ENCODE measurements at places on chromosomes 6 and 20. TPM values are rescaled to one million over a fixed set of nuclear protein-coding genes. Genes with fewer than 3 reads are reported as not detected.

The CD83 gene
- 1.8 TPM for polyA plus RNA-seq

The DNAAF9 gene
- polyA plus RNA-seq = 18.5 TPM

The EEF1E1 gene
- 21.6 TPM for polyA plus RNA-seq

The TMEM244 gene
- polyA plus RNA-seq = not detected

The CYP39A1 gene
- 4.3 TPM for polyA plus RNA-seq

The TSHZ2 gene
- 6.5 TPM for polyA plus RNA-seq

The SHLD1 gene
- 6.5 TPM for polyA plus RNA-seq

The TNFAIP3 gene
- polyA plus RNA-seq = 25.3 TPM

GRCh38 chr6:77462359-77463307 lies 658 bp downstream of the HTR1B start:
- no peak for DNase-seq

GRCh38 chr6:142773859-142774648 lies 170.9 kb downstream of the HIVEP2 start:
- no peak for DNase-seq

DNA sequence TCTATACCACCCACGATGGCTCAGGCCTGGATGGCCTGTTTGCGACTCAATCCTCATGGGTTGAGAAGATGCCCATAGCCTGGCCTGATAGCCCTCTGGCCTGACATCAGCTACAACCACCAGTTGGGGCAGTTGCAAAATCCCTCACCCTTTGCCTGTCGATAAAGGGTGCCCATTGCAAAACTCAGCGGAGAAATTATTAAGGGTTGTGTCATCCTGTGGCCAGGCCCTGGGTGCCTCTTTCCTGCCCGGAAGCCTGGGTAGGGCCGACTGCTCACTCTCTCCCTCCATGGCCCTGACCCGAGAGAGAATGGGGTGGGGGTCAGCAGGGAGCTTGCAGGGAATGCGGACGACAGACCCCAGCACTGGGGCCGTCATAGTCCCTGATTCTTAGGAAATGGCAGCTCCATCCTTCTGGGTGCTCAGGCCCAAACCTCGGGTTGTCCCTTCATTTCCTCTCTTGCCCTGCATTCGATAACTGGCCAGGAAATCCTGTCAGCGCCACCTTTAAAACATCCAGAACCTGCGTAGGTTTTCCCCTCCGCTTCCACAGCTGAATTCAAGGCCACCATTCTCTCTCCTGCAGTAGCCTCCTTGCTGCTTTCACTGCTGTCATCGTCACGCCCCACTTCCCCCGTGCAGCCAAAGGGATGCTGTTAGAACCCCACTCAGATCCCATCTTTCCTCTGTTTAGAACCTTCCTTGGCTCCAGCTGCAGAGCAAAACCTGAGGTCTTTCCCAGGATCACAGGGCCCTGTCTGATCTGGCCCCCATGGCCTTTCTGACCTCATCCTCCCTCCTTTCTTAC lies 31.1 kb downstream of the CEBPB start:
- no peak for DNase-seq

DNA sequence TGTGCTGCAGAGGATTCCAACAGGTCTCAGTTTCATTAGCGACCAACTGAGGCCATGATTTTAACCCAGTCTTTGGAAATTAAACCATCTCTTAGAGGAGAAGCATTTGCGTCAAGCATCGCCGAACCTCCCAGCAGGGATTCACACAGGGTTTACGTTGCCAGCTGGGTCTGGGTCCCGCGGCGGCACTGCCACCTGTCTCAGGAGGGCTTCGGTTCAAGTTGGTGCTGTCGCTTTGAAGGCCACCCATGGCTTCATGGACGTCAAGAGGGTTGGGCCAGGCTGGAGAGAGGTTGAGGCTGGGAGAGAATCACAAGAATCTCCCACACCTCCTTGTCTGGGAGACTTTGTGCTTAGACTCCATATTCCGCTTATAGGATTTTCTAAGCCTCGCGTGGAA lies 43.0 kb upstream of the FRMD1 start:
- DNase-seq = no peak

DNA sequence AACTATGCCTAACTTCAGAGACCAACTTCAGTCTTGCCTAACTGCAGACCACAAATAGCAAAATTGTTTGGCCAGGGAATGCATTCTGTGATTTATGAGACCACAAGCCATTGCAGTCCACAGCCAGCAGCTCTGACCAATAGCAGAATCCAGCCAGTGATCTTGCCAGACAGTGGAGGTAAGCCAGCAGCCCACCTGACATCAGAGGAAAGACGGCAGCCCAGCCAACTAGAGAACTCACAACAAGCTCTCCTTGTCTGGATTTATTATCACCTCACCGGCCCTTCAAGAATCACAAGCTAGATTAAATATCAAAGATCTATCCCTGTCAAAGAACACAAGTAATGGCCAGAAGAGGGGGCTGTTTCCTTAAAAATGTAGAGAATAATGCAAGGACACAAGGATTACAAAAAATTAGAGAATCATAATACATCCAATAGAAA lies 66.5 kb upstream of the SLC35F1 start:
- DNase-seq = no peak

DNA sequence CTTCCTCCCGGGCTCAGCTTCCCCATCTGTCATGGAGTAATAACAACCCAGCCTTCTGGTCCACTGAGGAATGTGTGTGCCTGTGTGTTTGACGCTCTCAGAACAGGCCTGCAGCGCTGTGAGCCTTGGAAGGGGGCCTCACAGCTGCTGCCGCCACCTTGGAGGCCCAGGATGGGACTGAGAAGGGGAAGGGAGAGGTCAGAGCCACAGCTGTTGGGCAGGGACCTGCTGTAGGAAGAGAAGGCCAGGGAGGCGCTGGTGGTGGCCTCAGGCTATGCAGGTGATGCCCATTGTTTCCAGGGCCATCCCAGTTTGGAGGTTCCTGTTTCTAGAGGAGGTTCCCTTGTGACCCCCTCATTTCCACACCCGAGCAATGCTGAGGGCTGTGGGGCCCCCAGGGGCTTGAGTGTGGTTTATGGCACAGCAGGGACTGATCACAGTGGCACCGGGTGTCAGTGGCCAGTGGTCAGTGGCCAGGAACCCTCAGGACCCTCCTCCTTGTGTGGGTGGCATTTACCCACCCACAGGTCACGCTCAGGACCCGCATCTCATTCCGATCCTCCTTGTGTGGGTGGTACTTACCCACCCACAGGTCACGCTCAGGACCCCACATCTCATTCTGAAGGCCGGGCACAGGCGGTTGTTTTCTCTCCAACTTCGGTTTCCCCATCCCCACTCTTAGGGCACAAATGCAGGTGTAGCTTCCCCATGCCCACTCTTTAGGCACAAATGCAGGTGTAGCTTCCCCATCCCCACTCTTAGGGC lies 14.0 kb downstream of the TPD52L2 start:
- no peak for DNase-seq

DNA sequence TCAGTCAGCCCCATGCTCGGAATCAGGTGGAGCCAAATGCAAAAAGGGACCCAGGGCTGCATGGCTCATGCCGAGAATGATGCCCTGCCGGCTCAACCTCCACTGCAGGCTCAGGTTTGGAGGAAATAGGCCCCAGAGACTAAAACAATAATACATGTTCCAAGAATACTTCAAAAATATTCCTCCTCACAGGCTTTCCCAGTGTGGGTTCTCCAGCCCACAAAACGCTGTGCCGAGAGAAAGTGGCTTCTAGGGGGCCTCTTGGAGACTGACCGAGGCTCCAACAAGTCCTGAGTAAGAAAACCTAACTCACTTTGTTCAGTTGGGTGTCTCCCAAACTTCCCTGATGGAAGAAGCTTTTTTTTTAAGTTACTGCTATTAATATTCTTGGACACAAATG lies 73.9 kb downstream of the BANF2 start:
- DNase-seq = no peak

GRCh38 chr20:23596579-23597250 lies 9.0 kb downstream of the CST9 start:
- DNase-seq = no peak

DNA sequence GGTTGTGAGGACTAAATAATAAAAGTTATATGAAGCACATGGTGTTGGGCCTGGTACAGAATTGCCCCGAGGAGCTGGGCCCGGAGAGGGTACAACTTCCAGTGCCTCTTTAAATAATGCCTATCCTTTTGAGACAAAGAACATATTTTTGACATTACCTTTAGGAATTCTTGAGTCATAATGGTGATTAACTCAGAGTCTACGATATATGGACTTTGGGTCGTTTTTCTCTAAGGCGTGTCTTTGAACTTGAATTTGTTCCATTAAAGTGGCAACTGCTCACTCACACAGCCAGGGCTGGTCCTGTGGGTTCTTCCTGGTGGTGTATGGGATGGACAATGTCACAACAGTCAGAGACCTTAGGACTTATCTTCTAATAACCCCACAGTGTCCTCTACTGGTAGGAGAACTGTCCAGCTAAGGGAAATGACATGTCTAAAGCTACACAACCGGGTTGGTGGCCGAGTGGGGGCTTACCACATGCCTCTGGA lies 106.5 kb downstream of the CDC5L start:
- no peak for DNase-seq

GRCh38 chr20:34112600-34113101 lies 608 bp upstream of the EIF2S2 start:
- no peak for DNase-seq

DNA sequence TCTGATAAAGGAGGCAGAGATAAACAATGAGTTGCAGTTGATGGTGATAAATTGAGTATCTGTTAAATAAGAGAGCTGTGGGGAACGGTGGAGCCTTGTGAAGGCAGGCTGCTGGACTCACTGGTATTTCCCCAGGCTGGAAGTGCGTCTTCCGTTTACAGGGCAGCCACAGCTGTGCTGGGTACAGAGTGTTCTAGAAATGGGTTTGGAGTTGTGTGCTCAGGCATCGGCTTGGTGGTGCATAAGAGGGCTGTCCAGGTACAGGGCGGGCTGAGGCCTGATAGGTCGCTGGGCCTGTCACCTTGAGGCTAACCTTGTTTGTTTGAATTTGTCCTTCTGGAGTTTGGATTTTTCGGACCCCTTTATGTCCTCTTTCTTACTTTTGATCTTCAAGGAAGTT lies 39.3 kb downstream of the ARID1B start:
- no peak for DNase-seq

GRCh38 chr6:157956171-157956730 lies 25.4 kb upstream of the SYNJ2 start:
- DNase-seq = no peak

DNA sequence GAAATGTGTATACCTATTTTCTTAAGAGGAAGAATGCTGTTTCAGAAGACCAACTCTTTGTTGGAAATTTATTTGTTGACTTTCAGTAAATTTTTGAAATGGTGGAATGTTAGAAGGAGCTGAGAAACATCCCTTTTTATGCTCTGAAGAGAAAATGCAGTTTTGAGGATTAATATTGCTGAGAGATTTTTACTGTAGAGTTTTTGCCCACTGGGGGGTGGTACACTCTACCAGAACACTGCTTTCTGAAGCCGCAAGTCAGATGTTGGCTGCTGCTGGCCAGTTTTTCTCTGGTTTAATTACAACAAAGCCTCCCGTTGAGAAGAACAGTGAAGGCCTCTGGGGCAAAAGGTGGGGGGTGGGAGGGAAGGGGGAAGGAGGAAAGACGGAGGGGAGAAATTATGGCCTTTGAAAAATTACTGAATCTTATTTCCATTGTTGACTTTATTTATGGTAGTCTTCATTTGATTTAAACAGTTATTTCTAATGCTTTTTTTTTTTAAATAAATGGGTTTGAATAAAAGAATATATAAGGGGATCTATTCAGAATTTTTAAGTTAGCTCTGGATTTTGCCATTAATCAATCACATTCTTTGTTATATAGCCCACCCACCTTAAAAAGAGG lies 3.0 kb downstream of the FLRT3 start:
- peak; percentile 64 for DNase-seq

GRCh38 chr6:168078943-168079405 lies at the start of gene FRMD1:
Gene FRMD1, minus strand, starts transcription at chr6:168079212. Its CDS starts 118 bp downstream, at chr6:168079094.
- no peak for DNase-seq

DNA sequence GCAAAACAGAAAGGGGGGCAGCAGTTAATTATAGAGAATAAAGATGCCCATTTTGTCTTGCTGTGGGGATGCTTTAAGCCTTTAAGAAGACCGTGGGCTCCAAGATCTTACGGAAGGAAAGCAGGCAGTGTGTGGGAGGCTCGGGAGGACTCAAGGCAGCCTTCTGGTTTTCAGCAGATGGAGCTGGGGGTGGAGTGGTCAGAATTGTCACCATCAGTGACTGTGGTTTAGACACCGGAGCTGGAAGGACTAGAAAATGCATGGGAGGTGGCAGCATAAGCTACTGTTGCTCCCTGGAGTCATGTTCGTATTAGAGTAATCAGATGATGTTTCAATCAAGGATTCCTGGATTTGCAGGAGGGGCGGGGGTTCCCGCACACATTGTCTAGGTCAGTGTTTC lies 3.7 kb downstream of the PHACTR1 start:
- DNase-seq = no peak

DNA sequence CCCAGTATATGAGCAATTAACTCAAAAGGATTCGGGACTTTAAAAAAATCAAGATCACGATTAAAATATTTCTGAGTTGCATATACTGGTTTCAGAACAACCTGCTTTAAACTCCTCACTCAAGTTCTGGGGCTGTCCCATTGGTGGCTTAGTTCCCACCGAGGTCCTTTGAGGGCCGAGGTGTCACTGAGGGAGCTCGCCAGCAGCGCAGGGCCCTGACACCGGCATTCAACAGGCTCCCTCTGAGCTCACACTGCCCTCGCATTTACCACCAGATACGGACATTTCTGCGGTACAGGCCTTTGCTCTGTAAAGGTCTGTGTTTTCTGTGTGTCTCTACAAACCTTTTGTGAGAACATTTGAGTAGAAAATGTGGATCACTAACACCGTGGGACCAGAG lies 24.4 kb upstream of the BNIP5 start:
- DNase-seq = no peak

DNA sequence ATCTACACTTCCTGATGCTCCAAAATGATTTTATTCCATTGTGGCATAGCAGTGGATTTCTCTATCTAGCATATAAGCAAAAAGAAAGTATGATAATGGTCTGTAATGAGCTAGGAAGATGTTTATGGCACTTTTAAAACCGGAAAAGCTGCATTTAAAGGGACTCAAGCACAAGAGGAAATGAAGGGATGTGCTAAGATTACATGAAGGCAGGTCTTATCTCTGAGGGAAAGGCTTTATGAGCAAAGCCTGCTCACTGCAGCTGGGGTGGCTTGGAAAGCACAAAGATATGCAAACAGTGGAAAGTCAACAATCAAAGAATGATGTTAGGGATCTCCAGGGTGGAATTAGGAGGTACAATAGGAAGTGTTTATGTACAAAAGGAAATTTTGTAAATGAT lies 138.2 kb downstream of the TENT5A start:
- DNase-seq = no peak

DNA sequence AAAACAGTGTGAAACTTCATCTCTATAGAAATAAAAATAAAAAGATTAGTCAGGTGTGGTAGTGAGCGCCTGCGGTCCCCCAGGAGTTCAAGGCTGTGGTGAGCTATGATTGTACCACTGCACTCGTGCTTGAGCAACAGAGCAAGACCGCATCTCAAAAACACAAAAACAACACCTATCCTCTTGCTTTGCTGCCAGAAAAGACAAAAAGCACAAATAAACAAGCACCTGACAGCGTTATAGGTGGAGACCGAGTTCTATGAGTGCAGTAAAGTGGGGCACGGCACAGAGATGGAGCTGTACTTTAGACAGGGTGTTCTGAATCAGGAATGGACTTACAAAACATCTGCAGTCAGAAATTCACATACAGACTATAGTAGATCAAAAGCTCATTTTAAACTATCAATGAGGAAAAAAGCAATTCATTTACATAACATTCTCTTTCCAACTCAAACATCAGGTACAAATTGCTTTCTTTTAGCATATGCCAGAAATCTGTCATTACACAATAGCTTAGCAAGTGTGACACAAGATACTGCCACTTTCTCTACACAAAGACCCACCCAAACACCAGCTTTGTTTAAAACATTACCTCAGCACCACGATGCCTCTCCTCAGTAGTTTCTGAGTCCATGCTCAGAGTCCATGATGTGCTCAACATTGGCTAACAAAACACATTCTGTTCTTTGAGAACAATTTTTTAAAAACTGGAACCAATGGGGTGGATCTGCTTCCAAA lies 10.1 kb downstream of the EZR start:
- no peak for DNase-seq
